Choroid plexus epithelial cell (primary cell): ENCODE measurements at places on chromosomes 3 and 15.
A peak's percentile ranks its signal among the peaks of the same experiment; 100 is the strongest.

DNA sequence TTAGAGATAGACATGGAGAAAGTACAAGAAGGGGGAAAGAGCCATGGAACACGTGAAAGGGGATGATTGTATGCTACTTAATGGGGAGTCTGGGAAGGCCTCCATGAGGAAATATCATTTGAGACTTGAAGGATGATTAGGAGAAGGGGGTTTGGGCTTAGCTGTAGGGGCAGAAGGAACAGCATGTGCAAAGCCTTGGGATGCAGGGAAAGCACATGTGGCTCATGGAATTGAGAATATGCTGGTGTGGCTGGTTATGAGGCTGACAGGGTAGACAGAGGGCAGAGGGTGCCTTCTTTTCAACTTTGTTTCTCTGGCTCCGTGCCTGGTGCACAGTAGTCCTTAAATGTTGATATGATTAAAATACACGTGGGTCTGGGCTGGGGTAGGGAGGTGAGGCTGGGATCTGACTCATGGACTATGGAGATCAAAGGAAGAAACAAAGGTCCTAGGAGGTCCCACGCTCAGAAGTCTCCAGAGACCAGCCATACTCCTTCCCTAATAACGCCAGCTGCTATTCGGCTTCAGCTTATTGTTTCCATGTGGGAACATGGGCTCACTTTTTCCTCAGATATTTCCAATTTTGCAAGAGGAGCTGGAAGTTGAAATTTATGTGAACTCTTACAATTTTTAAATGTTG is 1.1 kb downstream of the GTF2E1 start:
- no peak for DNase-seq

DNA sequence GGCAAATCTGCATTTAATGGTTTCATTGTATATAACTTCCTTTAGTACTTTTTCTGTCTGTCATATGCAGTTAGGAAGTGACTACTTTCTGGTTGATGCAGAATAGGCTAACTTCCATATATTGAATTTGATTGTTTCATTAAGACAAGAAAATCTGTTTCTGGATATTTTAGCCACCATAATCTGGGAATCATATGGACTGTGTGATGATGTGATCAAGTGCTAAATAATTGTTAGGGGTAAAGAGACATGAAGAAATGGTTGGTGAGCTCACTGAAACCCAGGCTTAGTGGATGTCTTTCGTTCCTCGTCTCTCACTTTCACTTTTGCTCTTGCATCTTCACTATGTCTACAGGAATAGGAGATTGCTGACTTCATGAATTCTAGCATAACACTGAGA is 3.5 kb upstream of the MNS1 start:
- DNase-seq: peak; percentile 22

- peak; percentile 83 for DNase-seq
These were observed 608.4 kb downstream of the CADM2 start for GRCh38 chr3:85567071-85567676.

DNA sequence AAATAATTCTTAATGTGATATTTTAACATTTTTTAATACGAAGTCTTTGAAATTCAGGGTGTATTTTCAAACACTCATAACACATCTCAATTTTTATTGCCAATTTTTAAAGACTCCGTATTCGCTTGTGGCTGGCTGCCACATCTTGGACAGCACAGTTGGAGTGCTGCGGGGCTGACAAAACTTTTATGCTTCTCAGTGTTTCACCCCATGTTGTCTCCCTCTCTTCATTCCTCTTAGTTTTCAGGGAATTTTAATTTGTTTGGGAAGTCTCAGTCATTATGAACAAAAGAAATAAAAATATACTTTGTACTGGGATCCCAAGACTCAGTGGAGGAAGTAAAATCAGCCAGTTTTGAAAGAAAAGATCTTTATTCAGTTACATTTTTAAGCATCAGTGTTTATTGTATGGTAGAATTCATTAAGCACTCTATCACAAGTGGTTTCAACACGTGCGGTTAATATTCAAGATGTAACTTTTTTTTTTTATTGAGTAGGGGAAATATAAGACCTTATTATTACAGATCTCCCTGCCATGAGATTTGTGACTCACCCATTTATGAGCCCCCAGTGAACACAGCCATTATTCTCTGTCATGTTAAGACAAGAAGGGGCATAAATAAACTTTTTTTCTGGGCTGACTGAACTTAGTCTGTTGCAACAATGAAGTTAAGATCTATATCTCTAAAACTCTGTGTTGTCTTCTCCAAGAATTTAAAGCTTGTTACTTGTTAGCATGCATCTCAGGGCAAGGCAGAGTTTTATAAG is 26.8 kb downstream of the KAT2B start:
- DNase-seq: no peak

DNA sequence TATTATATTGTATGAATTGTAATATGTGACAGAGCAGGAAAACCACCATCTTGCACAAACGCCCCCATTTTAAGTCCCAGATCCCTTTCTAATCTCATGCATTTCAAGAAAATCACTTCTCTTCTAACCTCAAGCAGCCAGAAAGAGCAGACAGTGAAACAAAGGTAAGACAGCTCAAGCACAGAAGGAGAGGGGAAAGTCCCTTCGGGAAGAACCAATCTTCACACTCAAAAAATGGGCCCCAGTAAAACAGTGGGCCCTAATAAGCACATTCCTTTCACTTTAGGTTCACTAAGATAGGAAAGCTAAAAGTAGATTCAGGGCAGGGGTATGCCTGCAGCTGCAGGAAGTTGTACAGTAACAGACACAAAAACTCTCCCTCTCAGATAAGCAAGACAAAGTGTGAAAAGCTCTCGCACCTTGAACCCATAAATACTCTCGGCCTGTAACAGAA is 1268.7 kb downstream of the SI start:
- DNase-seq: no peak

DNA sequence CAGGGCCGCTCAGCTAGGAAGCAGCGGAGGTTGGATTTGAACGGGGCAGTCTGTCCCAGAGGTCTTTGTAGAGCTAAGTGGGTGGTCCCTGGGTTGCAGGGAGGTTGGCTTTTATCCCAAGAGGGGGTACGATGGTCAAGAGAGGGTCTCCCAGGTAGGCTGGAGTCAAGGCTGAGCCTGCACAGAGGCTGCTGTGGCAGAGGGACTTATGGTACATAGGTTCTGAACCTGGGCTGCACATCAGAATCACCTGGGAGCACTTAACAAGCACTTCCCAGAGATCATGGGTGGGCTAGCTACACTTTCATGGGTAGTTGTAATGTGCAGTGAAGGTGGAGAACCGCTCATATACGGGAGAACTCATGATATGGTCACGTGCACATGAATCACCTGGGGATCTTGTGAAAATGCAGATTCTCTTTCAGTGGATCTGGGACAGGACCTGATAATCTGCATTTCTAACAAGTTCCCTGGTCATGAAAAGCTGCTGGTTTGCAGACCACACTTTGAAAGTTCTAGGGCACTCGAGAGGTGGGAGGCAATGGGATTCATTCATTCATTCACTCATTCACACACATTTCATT is 2.9 kb upstream of the RASGRF1 start:
- no peak for DNase-seq

DNA sequence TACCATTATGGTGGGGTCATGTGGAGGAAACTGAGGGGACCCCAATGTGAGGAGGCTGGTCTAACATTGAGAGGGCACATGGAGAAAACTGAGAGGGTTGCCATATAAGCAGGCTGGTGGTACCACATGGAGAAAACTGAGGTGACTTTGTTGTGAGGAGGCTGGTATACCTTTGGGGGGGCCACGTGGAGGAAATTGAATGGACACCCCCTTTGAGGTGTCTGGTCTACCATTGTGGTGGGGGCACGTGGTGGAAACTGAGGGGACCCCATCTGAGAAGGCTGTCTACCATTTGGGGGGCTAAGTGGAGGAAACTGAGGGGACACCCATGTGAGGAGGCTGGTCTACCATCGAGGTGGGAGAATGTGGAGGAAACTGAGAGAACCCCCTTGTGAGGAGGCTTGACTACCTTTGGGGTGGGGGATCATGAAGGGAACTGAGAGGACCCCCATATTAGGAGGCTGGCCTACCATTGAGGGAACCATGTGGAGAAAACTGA is 163.8 kb downstream of the FBLN2 start:
- no peak for DNase-seq

DNA sequence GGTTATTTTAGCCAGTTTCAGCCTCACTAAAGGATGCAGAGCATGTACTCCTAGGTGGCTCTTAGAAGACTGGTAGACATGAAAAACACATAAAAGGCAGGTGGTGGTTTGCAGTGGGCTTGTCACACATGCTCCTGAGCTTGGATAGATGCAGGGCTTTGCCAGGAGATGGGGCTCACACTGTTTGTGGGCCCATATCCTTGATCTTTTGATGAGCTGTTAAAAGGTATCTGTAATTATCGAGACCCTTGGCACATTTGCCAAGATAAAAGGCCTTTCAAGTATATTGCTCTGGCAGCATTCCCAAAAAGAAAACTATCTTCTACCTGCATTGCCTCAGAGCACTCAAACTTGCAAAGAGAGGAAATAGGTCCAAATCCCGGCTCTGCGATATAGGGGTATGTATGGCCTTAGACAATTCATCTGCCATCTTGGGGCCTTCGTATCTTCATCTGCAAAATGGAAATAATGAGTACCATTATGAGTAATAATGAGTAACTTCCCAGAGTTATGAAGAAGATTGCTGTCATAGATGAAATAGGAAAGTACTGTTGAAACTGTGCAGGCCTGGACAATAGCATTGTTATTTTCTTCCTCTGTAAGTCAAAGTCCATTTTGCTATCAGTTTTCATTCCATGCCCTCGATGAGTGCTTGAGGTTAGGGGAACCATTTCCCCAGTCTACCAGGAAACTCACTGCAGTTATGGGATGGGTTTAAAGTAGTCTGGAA is 172.7 kb downstream of the SYNPR start:
- DNase-seq: no peak

DNA sequence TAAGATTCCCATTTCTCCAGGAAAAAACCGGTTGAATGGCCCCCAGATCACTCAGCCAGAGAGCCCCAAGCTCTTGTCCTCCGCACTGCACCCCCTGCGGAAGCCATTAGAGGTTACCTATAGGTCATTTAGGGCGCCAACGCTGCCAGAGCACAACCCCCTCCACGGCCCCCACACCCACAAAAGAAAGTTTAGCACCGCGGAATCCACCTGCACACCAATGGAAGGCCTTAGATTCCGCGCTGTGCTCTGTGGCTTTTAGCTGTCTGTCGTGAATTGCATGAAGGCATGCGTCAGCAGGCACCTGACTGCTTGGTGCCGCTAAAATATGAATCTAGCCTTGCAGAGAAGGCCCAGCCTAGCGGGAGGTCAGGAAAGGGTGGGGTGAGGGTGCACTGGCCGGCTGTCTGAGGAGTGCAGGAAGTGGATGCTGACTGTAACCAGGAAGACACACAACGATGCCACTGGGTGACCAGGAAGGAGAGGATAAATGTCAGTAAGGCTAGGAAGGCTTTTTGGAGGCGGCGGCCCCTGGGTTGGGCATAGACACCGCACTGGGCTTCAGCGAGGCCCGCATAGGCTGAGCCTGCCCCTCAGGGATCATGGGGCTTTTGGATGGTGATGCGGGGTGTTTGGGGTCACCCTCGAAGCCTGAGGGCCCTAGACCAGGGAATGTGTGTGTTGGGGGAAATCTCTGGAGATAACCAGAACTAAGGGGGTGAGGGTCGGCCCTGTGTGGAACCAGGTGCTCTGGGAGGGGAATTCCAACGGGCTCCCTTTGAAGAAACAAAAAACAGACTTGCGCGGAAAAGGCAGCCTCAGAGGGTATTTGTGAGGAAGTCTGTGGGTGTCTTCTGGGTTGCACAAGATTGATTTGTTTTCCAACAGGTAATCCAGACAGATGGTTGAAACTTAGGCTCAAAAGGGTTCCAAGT is 976 bp upstream of the NUP210 start:
- no peak for DNase-seq

DNA sequence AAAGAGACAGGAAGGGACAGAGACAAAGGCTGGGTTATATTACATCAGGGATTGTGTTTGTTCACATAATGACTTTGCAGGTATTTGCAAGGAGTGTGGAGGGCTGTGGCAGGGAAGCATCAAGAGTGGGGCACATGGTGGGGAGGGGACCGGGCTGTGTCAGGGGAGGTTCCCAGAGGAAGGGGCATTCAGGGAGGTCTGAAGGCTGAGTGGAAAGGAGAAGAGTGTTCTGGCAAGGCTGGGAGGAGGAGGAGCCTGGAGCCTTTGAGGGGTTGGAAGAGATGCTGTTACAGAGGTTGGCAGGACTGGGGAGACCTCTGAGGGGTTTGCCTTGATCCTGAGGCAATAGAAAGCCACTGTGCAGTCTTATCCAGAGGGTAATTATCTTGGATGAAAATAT is 49.4 kb downstream of the EXOG start:
- no peak for DNase-seq

DNA sequence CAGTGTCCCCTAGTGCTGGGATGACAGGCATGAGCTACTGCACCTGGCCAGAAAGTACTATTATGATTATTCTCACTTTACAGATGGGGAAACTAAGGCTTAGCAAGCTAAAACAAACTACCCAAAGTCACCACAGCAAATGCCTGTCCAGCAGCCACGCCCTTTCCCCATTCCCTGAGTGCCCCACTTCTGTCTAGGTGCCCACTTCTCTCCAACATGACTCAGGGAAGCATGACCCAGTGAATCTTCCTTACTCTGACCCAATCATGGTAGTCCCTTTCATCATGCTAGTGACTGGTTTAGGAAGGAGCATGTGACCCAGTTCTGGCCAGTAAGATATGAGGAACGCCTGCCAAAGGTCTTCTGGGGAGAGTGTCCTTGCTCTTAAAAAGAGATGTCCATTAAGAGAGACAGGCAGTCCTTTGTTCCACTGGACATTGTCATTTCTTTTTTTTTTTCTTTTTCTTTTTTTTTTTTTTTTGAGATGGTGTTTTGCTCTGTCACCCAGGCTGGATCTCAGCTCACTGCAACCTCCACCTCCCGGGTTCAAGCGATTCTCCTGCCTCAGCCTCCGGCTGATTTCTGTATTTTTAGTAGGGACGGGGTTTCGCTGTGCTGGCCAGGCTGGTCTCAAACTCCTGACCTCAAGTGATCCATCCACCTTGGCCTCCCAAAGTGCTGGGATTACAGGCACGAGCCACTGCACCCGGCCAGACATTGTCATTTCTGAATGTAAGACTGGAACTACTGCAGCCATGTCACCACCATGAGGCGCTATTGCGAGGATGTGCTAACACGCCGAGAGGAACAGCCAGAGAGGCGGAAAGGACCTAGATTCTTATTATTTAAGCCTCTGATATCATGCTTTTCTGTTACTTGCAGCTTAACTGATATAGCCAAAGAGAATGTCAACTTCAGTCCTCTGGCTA is 19.8 kb downstream of the MEGF11 start:
- DNase-seq: peak; percentile 15

DNA sequence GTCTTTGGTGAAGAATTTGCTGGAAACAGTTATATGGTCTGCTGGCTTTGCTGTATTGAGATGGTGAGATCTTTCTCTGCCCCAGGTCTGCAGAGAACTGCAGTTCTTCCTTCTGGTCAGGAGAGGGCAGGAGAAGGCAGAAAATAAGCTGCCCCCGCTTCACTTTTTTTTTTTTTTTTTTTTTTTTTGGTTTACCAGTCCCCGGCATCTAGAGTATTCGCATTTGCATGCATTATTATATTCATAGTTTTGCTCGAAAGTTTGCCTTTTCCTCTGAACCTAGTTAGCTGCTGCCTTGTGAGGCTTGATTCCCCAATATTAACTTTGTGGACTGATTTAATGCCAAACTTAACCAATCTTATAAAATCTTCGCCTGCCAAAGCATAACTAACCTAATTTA is 10.6 kb upstream of the PARL start:
- DNase-seq: peak; percentile 79

GRCh38 chr15:70524470-70524869 is 238.9 kb downstream of the UACA start:
- DNase-seq: no peak
